NCI-H345 (cell line): ENCODE measurements at places on chromosomes 7 and 10.

- DNase-seq = no peak
Observed at GRCh38 chr10:75969031-75969430, 537.6 kb downstream of the LRMDA start.

DNA sequence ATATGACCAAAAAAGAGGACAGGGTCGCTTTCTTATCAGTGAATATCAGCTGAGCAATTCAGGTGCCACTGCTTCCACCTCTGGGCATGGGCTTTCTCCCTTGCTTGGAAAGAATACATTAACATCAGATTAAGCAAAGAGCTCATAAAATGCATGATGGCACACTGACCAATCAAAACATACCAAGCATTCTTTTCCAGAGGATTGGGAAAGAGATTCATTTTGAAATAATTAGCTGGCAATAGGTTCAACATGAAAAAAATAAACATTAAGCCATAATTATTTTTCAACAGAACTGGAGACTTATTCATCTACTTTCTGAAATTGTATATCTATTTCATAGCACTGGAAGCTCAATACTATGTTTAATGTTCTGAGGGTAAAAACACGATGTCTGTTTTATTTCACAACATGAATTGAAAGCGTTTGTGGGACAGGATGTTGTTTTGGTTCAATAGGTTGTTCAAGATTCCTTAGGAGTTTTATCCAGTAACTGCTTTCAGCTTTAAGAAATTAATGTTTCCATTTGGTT, 53.2 kb downstream of the TFAM start:
- DNase-seq = no peak

- DNase-seq = no peak
Observed at GRCh38 chr10:122348935-122349361, 25.6 kb upstream of the PLEKHA1 start.

DNA sequence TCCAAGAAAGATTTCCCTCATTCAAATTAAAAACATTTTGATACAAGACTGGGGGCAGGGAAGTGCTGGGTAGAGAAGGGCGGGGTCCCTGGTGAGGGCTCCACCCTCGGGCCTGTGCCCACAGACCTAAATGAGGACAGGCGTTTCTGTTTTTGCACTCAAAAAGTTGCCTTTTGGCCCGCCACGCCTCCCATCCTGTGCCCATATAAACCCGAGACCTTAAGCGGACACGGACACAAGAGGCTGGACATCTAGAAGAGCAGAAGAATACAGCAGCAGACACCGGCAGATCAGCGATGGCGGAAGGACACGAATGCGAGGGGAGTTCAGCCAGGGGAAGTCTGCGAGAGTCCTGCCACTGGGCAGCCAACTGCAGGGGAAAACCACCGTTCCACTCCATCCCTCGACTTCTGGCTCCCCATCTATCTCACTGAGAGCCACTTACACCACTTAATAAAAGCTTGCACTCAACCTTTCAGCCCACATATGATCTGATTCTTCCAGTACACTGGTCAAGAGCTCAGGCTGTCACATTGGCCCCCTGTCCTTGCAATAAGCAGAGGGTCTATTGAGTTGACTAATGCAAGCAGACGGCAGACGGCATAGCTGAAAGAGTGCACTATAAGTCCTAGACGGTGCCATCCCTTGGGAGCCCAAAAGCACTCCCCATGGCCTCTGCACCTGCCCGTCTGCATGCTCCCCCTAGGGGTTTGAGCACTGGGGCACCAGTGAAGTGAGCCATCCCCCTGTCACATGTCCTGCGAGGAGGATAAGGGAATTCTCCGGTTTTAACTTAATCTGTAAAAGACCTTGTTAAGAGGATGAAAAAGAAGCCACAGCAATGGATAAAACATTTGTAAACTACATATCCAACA, 181.8 kb upstream of the PRSS1 start:
- no peak for DNase-seq

DNA sequence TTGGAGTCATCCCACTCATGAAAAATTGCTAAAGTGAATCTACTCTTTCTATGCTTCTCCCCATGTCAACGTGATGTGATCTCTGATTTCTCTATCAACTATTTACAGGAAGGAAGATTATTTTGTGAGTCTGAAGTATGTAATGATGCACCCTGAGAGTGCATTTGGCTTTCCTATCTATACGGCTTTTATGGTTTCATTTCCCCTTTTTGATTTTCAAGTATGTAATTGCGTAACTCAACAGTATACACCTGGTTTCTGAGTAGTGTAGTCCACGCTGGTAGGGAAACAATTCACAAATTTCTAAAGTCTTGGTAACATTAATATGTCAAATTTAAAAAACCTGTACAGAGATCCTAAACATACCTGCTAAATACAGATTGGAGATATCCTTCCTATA, 194.7 kb upstream of the SEMA3A start:
- DNase-seq = no peak

- no peak for DNase-seq
Observed at GRCh38 chr7:101352920-101353308, 9.8 kb upstream of the COL26A1 start.

- DNase-seq = no peak
Observed at GRCh38 chr7:21305455-21306235, 122.2 kb upstream of the SP4 start.

GRCh38 chr7:46165276-46165675, 244.2 kb upstream of the IGFBP3 start:
- no peak for DNase-seq

DNA sequence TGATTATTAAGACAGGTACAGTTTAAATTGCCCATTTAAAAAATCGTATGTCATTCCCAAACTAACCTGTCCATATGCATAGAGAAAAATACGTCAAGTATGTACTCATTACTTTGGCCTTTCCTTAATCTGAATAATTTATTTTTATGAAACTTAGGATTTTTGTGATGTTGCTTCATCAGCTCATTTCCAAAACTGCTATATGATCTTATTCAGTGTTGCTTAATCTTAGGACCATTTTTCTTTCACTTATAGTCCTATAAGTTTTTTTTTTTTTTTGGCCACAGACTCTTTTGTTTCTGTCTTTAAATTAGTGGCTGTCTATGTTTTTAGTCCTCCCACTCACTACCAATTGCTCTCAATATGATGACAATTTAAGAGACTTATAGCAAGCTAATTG, 345.1 kb downstream of the PHTF2 start:
- no peak for DNase-seq

DNA sequence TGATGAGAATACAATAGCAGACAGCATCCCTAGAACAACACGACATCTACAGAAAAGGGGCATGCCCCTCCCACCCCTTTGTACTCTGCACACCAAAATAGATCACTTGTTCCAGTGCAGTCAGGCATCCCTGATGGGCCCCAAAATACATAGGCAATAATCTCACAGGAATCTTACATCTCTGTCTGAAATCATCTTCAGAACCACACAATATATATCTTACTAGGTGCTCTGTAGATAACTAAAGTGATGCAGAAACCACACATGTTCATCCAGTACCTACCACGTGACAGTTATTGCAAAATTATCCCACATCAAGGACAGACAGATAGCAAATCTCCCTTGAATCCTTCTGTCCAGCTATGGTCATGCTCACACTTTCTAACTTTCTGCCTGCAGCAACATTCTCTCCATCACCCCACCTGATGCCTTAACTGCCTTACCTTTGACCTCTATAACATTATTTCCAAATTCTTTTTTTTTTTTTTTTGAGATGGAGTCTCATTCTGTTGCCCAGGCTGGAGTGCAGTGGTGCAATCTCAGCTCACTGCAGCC, 30.7 kb downstream of the ST8SIA6 start:
- no peak for DNase-seq

DNA sequence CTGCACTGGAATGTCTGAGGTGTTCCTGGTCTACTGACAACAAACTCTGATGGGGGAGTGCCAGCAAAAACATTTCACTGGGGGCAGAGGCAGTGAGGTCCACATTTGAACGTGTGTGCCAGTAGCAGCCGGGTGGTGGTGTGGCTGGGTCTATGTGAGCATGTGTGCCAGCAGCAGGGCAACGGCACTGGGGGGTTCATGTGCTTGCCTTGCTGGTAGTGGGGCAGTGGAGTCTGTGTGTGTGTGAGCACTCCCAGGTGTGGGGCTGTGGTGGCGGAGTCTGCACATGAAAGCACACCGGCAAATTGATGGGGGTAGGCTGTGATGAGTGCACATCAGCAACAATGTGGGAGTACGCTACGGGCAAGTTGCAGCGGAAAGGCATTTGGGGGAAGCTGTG, 49.4 kb upstream of the SORCS1 start:
- DNase-seq = no peak

- no peak for DNase-seq
Observed at GRCh38 chr10:4176500-4177281, 391.7 kb upstream of the KLF6 start.

GRCh38 chr10:88408096-88408495, 175.0 kb downstream of the RNLS start:
- DNase-seq = no peak

- DNase-seq = peak; percentile 2
Observed at GRCh38 chr7:114889646-114890285, 32.1 kb upstream of the MDFIC start.

- no peak for DNase-seq
Observed at GRCh38 chr7:75776295-75776971, 4.4 kb upstream of the CCL26 start.

- no peak for DNase-seq
Observed at GRCh38 chr10:17238445-17239291, 10.6 kb downstream of the VIM start.

DNA sequence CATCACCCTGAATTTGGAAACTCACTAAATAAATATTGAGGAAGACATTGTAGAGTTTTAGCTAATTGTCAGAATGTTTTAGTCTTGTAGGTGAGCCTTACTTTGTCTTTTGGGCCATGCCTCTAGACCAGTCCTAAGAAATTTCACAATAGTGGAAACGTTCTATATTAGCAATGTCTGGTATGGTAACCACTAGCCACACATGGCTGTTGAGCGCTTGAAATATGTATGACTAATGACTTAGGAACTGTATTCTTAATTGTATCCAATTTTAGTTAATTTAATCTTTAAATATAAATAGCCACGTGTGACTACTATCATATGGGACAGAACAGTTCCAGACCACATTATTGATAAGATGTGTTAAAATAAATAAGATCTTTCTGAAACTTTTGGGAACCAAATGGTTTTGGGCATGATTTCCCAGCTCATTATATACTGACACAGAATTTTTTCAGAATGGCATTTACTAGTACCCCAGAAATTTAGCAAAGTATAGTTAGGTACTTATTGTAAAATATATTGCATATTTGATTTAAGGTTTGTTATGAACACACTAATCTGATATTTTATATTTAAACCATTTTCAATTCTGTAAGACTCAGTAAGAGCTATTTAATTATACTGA, 95.0 kb downstream of the VPS50 start:
- DNase-seq = no peak

DNA sequence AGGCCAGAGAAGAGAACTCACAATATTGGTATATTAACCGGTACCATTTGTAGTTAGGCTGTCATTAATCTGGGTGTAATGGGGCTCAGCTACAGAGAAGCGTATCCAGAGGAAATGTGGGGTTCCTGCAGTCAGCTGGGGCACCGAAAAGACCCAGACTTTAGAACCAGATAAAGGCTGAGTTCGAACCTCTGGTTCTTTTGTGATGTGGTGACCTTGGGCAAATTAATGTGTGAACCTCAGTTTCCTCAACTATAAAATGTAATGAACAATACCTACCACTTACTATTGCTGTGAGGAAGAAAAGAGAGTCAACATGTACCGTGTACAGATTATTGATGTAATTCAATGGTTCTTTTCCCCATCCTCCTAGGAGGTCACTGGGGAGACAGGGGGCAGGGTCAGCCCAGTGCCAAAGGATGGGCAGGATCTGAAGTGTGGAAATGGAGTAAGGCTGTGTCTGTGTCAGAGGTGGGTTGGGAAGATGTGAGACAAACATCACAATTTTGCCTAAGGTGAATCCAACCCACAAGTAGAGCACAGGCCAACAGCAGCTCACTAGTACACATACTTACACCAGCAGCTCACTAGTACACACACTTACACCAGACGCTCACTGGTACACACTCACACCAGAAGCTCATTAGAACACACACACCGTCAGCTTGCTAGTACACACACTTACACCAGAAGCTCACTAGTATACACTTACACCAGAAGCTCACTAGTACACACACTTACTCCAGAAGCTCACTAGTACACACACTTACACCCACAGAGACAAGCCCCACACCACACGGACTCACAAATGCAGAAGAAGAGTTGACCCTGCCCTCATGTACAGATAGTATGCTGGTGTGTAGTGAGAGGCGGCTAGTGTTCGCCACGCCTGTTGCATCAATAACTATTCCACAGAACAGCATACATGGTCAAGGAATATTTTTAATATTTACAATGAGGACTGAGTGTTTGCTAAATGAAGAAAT, 28.0 kb downstream of the PRSS2 start:
- DNase-seq = no peak

GRCh38 chr7:44881066-44881600, 4.2 kb downstream of the PURB start:
- DNase-seq = no peak

DNA sequence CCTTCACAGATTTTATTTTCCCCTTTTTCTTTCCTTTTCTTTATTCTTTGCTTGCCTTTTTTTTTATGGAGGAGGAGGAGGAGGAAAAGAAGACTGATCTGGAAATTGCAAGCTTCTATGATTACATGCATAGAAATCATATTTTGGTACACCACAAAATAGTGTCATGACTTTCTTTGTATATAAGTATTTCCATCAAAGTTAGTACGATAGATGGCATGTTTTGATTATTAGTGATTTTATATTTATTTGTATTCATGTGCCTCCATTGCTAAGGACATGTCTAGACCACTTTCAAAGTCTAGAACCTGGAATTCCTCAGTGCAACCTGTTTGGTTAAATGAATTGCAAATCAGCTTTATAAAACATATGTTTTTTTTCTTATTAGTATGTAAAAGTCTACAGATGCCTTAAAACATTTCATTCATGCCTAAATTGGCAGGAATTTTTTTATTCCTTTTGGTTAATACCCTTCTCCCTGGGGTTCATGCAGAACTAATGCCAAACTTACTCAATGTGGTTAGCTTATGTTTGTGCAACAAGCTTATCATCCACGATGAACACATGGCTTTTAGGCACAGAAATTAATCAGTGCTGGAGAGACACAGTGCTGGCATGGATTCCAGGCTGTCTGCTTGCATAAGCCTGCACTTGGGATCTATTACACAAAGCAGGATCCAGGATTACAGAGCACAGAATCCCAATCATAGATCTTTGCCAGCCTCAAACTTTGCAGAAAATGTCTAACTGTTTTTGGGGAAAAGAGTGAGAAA, 213.1 kb downstream of the CHRM2 start:
- no peak for DNase-seq

GRCh38 chr10:42933448-42934340, 143.2 kb upstream of the RET start:
- peak; percentile 80 for DNase-seq

DNA sequence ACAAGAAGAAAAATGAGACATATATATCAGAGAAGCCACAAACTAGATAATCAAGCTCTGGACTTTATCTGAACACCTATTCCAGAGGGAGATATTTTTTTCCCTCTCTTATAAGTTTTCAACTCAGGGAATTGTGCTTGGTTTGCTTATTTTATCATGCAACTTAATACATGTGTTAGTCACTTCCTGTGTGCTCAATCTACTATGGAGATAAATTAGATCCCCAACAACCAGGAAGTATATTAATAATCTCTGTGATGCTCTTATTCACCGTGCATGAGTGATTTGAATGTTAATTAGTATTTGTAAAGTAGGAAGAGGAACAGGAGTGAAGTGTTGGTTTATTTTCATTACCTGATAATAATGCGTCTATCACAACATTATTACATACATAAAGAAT, 38.8 kb upstream of the ZNF365 start:
- no peak for DNase-seq
